Stimulated activated CD4-positive, alpha-beta T cell treated with anti-CD3 and anti-CD28 coated beads, Interleukin-2, amount 100 ng/mL, for 24 hours (primary cell): ENCODE measurements at places on chromosomes 1 and 21.

- DNase-seq, result no peak
Measured at GRCh38 chr1:24657781-24658180, 14.7 kb downstream of the SRRM1 start.

GRCh38 chr1:234927971-234928640 is 200.5 kb downstream of the TOMM20 start:
- DNase-seq, result no peak

DNA sequence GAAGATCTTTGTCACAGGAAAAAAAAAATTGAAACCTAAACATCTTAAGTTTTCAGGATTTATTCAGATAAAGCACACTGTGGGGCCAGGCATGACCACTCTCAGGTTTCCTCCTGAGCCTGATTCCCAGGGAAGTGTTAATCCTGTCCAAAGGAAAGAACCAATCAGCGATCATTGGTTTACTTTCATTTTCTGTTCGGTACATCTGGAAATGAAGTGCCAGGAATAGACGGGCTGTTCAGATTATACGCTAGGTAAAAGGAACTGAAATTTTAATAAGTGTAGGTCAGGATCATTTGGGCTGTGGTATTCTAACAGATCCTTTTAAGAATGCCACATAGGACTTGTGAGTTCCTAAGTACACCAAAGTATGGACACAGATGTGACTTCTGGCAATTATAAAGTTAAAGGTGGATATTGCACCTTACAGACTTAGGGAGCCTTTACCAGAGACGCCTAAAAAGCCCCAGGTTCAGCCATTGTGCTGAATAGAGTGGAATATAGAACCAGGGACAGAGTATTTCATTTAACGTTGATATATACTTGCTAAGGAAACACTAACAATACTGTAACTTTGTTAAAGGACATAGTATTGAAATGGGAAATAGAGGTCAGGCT is 9.3 kb upstream of the CACYBP start:
- no peak for DNase-seq

- no peak for DNase-seq
Measured at GRCh38 chr1:59044535-59045121, 252.3 kb upstream of the FGGY start.

GRCh38 chr1:183450093-183450492 is 22.2 kb upstream of the SMG7 start:
- no peak for DNase-seq

GRCh38 chr21:14114251-14114650 is 96.5 kb downstream of the LIPI start:
- no peak for DNase-seq

DNA sequence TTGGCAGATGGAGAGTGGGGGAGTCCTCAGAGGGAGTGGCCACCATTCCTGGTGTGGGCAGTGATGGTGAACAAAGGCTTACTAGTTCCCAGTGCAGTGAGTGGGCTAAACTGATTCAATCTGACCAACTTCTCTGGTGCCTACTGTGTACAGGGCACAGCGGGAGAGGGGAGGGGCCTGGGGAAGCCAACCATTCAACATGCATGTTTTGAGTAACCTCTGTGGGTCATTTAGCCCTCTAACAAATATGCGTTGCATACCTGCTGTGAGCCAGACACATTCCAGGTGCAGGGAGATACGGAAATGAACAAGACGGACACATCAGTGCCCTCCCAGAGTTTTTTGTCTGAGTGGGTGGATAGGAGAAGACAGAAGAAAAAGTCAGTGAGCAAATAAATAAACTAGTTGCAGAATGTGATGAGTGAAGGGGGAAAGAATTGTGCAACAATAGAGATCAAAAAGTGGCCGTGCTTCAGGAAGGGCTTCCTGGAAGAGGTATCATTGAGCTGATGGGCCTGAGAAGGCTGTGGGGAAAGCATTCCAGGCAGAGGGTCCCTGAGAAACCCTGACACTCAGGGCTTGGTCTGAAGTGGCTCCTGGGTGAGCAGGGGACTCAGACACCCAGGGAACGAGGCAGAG is 78.8 kb downstream of the EPHB2 start:
- no peak for DNase-seq

DNA sequence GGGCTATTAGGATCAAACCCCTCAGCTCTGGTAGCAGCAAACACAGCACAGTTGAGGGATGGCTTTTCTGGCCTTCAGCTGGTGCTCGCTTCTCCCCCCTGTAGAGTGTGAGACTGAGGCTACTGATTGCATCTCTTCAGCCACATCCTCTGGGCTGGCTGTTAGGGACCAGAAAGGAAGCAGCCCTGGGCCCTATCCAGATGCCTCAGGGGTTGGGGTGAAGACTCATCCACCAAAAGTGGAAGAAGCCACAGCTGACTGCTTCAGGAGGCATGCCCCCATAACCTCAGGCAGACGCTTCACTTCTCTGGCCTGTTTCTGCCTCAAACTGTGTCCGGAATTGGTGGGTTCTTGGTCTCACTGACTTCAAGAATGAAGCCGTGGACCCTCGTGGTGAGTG is 6.2 kb upstream of the TMEM200B start:
- DNase-seq, result no peak

- no peak for DNase-seq
Measured at GRCh38 chr1:83701355-83701754, 297.6 kb downstream of the TTLL7 start.

GRCh38 chr1:61851849-61852669 is 109.8 kb downstream of the PATJ start:
- DNase-seq, result no peak
